ENCODE measurements at places on chromosomes 16 and 17. TPM values are rescaled to one million over a fixed set of nuclear protein-coding genes. Genes with fewer than 3 reads are reported as not detected.

DNA sequence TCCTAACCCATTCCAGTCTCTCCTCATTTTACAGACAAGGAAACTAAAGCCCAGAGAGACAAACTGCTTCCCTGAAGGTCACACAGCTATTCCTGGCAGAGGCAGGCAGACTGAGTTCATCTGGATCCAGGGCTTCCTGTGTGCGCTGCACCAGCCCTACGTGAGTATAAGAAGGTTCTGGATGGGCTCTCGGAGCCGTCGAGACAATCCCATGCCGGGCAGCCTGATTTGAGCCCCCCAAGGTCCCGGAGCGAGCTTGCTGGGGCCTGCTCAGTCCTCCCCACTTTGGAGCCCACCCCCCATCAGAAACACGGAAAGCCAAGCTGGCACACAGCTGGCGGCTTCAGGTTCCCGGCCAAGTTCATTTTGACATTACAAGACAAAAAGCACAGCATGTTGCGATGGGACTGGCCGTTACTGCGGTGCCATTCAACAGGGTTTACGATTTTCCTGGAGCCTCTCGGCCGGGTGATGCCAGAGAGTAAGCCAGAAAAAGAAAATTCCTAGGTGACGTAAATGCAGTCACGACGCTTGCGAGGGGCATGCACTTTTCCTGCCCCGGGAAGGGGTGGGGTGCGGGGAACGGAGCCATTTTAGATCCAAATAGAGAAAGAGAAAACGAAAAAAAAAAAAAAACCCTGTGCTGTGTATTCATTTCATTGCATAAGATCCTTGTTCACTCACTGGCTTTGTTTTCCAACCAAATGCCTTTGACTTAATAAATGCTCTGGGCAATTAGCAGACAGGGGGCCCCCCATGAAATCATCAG, 167.1 kb upstream of the FOXF1 start:
- DNase-seq, result peak; percentile 68

DNA sequence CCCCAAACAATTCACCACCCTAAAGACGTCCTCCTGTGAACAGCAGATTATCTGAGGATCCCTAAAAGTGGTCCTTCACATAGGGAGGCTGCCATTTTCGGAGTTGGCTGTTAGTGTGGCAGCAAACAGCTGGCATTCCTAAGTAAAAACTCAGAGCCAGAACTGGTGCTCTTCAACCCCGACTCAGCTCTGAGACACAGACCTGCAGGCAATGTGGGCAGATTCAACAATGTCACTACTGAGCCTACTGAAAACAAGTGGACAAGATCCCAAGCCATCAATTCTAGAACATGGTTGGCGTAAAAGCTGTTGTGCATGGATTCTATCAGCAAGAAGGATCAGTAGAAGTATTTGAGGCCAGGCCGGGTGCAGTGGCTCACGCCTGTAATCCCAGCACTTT, 247.2 kb downstream of the NTN1 start:
- no peak for DNase-seq

GRCh38 chr17:9811086-9811485, 10.8 kb downstream of the GSG1L2 start:
- no peak for DNase-seq

DNA sequence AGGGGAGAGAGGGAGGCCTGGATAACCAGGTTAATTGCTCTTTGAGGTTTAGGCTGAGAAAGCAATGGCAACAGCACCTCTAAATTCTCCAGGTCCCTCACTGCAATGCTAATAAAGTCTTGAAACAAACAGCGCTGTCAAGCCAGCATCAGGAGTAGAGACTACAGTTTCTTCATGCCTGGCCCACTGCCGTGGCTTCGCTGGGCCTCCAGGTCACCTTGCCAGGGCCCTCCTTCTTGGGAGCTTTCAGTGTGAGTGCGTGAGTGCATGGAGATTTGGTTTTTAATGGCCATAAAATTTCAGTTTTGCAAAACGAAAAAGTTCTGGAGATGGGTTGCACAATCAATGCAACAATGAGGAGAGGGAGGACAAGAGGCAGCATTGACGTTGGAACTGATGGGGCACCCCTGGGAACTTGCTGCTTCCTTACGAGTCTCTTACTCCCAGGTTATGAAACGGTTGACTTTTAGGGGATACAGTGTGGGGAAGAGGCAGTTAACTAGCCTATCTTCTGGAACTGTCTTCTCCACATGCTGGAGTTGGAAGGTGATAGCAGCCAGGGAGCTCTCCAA, 229.4 kb downstream of the XYLT1 start:
- DNase-seq, result no peak

- DNase-seq, result no peak
Measured at GRCh38 chr17:75521951-75522727, 3.4 kb upstream of the LLGL2 start.

DNA sequence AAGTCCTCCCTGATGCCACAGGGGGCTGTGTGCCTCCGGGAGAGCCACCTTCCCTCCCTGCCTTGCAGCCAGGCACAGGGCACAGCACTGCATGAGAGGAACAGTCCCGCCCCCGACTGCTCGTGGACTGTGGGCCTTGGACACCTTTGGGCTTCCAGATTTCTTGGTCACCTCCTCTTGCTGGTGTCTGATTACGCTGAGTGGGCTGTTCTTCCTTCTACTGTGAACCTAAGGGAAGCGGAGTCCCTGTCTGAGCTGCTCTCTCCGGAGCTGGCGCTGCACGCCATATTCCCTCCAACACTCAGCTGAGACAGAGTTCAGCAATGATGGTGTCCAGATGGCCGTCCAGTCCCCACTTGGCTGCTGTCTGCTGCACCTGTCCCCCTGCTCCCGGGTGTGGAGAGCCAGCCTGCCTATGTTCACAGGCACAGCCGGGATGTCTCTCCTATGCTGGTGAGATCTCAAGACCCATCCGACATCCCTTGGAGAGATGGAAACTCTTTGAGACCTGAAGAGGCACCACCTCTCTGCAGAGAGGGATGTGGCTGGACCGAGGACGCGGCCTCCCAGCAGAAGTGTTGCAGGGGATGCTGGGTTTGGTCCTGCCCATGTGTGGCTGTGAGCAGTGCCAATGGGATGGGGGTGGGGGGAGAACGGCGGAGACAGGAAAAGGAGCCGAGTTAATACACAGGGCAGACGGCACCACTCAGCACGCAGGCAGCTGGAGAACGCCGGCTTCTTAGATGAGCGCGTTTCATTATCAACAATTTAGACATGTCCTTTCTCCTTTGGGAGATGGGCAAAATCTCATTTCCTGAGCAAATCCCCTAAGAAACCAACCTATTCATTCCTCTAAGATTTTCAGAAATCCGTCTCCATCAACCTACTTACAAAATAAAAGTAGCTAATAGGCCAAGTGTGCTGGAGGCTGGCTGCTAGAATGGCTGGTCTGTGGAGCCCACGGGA, 171.9 kb downstream of the ENGASE start:
- DNase-seq, result no peak

GRCh38 chr17:57714665-57715180, 30.4 kb downstream of the CCDC182 start:
- no peak for DNase-seq

- no peak for DNase-seq
Measured at GRCh38 chr16:63462316-63462715, 1426.1 kb upstream of the CDH8 start.

GRCh38 chr16:16041196-16041892, 91.9 kb downstream of the ABCC1 start:
- DNase-seq, result no peak

- DNase-seq, result peak; percentile 31
Measured at GRCh38 chr17:7862692-7863437, 5.1 kb downstream of the CYB5D1 start.

DNA sequence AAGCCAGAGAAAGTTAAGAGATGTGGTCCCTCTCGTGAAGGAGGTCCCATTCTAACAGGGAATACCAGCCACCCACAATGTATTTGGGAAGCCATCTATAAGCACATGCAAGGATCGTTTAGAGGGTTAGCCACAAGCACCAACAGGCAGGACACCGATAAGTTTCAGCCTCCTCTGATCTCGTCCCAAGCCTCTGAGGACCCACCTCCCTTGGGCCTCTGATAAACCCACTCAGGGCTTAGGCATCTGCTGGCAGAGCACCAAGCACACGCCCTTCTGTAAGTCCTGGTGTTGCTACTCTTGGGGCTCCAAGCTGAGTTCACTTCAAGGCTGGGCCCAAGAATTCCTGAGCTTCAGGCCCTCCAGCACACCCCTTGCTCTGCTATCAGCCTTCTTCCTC, 5.4 kb upstream of the PNPO start:
- no peak for DNase-seq

Gene NPIPB13
- 4.4 TPM for total RNA-seq

Gene GPR179
- 0.16 TPM for total RNA-seq

Gene C17orf50
- not detected for total RNA-seq

Gene SPHK1
- total RNA-seq, result 6.8 TPM

Gene TSNAXIP1
- not detected for total RNA-seq

Gene CNGB1
- 1.9 TPM for total RNA-seq
